ENCODE measurements at places on chromosomes 1 and 21.

DNA sequence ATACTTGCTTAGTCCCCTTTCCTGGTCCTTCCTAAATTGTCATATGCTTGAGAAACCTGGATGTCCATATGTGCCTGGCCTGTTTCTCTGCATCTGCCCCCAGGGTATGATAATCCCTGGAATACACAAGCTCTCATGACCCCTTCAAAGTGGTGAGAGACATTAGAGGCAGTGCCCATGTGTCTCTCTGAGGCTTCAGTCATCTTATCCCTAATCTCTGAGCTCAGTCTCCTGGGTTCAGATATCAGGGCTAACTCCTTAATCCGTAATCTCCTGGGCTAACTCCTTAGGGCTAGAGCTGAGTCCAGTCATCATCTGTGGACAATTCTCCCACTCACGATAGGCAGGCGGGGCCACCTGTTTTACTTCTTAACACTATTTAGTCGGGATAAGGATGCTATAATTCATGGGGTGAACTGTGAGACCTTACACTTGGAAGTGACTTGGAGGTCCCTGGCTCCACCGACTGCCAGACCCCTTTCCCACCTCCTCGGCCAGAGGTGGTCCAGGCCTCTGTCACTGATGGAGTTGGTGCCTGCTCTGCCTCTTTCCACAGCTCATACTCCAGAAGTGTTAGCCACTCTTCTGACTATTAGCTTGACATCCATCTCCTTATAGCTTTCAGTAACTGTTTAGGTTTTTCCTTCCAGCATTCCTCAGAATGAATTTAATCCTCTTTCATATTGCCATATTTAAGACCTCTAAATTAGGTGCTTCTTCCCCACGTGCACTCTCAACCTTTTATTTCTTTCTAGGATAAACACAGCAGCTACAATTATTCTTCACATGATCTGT, 22.7 kb downstream of the CCN1 start:
- no peaks in the 10 kb centered on the region for H3K27me3 ChIP-seq
- no peak for DNase-seq
- no peaks in the 10 kb centered on the region for H3K36me3 ChIP-seq
- H3K27ac ChIP-seq = no peak overlapping the region
- H3K4me1 ChIP-seq = no peaks in the 10 kb centered on the region
- no peak overlapping the region for H3K4me3 ChIP-seq

DNA sequence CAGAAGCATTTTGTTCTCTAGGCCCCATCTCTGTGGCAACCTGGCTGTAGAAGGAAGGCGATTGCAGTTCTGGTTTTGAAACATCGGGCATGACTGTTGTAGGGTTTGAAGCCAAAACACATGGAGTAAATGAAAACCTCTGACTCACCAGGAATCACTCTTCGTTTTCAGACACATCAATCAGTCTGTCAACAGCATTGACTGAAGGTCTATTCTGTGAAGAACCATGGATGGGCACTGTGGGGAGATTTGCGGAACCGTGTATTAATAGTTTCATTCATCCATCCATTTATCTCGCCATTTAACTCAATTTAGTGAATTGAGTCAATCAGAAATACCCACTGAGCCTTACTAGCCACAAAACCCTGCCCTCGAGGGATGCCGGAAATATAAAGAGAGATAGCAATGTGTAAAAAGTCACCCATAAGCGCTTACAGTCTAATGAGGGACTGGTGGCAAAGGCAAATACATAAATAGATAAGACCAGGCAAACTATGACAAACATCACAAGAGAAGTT, 364.6 kb upstream of the PROX1 start:
- no peak overlapping the region for H3K4me3 ChIP-seq
- peaks cover 11% of the 10 kb centered on the region for H3K4me1 ChIP-seq

DNA sequence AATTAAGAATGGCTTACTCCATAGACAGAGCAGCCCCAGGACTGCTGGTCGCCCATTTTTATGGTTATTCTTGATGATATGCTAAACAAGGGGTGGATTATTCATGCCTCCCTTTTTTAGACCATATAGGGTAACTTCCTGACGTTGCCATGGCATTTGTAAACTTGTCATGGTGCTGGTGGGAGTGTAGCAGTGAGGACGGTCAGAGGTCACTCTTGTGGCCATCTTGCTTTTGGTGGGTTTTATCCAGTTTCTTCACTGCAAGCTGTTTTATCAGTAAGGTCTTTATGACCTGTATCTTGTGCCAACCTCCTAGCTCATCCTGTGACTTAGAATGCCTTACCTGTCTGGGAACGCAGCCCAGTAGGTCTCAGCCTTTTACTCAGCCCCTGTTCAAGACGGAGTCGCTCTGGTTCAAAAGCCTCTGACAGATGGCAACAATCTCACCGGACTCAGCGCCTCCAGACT, 5.2 kb upstream of the AGPAT3 start:
- no peaks in the 10 kb centered on the region for H3K36me3 ChIP-seq
- H3K27me3 ChIP-seq = no peaks in the 10 kb centered on the region
- H3K4me3 ChIP-seq = no peak overlapping the region

DNA sequence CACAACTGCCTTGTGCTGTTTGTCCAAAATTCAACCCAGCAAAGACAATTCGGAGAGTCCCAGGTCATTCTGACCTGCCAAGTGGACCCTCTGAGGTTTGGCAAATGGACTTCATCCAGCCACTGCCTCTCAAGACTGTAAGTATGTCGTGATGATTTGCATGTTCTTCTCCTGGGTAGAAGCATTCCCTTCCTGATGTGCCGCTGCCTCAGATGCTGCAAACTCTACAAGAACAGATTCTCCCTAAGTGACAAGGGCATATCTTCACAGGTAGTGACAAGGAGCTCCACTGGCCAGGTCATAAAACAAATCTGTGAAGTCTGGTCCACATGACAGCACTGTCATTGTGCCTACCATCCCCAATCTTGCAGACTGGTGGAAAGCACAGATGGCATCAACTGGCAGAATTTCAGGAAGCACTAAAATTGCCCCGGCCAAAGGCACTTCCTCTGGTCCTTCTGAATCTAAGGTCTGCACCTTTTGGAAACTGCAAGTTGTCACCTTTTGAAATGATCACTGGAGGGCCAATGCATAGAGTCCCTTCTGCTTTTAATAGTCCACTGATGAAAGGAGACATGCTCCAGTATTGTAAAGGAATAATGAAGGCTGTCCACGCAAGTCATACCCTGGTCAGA, 27.4 kb downstream of the POFUT2 start:
- H3K27me3 ChIP-seq = no peaks in the 10 kb centered on the region
- peaks cover 8% of the 10 kb centered on the region for H3K4me1 ChIP-seq
- no peak overlapping the region for H3K27ac ChIP-seq
- H3K4me3 ChIP-seq = no peak overlapping the region

GRCh38 chr21:45010096-45010495, 64.3 kb upstream of the ADARB1 start:
- no peak overlapping the region for H3K4me3 ChIP-seq
- peaks cover under 1% of the 10 kb centered on the region for H3K4me1 ChIP-seq
- H3K36me3 ChIP-seq = no peaks in the 10 kb centered on the region
- peaks cover 53% of the 10 kb centered on the region for H3K27me3 ChIP-seq

- no peaks in the 10 kb centered on the region for H3K36me3 ChIP-seq
- no peaks in the 10 kb centered on the region for H3K4me1 ChIP-seq
- no peak for DNase-seq
- no peak overlapping the region for H3K27ac ChIP-seq
Observed at GRCh38 chr1:185819798-185820197, 85.6 kb downstream of the HMCN1 start.

- H3K4me3 ChIP-seq = no peak overlapping the region
- no peaks in the 10 kb centered on the region for H3K36me3 ChIP-seq
- peaks cover 11% of the 10 kb centered on the region for H3K4me1 ChIP-seq
- no peak overlapping the region for H3K27ac ChIP-seq
- H3K27me3 ChIP-seq = peaks cover 13% of the 10 kb centered on the region
Observed at GRCh38 chr21:37000381-37000780, 6.1 kb upstream of the RIPPLY3 start.

- H3K4me1 ChIP-seq = peaks cover 7% of the 10 kb centered on the region
- no peak overlapping the region for H3K4me3 ChIP-seq
- DNase-seq = no peak
- no peaks in the 10 kb centered on the region for H3K36me3 ChIP-seq
- no peak overlapping the region for H3K27ac ChIP-seq
Observed at GRCh38 chr1:213122514-213122929, 71.5 kb downstream of the RPS6KC1 start.

DNA sequence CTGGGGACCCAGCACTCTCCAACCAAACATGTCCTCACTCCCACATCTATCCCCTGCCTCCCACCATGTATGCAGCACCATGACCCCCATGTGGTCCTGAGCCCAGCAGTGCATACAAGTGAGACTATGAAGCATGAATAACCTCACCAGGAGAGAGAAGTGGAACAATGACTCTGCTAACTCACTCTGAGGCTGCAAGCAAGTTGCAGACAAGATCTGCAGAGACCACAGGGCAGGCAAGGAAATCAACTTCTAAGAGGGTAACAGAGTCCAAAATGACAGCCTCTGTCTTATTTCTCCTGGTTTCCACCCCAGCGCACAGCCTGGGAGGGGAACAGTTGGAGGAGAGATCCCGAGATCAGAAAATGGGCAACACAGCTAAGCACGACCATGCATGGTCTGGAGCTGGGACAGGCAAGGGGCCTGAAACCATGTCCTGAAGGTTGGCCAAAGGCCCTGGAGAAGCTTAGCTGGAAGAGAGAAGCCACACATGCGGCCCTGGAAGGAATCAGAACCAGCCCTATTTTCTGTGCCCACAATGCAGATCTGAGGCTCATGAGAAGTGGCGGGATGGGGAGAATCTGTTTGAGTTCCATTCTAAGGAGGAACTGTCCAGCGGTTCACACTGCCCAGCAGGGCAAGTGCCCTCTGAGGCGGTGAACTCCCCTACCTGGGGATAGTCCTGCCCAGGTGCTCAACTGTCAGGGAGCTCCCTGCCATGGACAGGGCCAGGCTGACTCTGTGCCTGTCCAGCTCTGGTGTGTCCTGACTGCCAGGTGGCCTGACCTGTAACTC, 12.5 kb upstream of the REN start:
- H3K4me3 ChIP-seq = no peak overlapping the region
- no peaks in the 10 kb centered on the region for H3K36me3 ChIP-seq
- H3K4me1 ChIP-seq = no peaks in the 10 kb centered on the region
- no peak overlapping the region for H3K27ac ChIP-seq
- no peak for DNase-seq

DNA sequence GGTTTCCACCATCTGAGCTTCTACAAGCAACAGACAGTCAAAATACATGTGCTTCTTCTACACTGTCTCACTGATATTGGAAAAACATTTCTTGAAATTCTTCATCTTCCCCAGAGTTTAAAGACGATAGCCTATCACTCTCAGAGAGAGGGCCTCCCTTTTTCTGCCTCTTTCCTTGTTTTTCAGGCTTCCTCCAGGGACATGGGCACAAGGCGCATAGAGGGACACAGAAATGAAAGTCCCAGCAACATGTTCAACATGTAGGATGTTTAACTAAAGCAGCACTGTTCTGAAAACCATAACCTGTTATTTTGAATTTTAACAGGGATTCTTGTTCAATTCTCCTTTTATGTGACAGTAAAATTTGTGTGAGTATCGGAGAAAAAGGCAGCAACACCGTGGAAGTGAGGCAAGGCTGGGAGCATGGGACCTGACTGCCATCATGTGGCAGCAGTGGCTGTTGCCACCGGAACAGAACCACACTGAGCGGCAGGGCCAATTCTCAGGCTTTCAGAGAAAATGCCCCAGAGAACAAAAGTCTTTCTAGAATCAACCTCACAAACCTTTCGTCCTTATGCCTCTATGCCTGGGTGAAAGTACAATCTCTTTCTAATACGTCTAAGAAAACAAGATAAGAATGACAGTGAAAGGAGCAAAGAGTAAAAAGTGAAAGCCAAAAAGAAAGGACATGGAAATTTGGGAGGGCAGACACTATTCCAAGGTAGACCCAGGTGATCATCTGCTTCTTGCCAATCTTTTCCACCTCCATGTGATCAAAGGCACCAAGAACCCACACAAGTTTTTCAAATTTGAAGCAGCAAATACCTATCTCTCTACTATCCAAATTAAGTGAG, 54.5 kb downstream of the PCNX2 start:
- H3K36me3 ChIP-seq = peaks cover 5% of the 10 kb centered on the region
- H3K27me3 ChIP-seq = no peaks in the 10 kb centered on the region
- no peak overlapping the region for H3K27ac ChIP-seq
- H3K4me3 ChIP-seq = no peak overlapping the region
- H3K4me1 ChIP-seq = peaks cover 2% of the 10 kb centered on the region
- DNase-seq = no peak

GRCh38 chr1:114517348-114517747, 6.3 kb upstream of the TRIM33 start:
- no peak overlapping the region for H3K27ac ChIP-seq
- H3K4me1 ChIP-seq = peaks cover 6% of the 10 kb centered on the region
- H3K4me3 ChIP-seq = no peak overlapping the region
